ENCODE measurements at places on chromosomes 7 and 10.

DNA sequence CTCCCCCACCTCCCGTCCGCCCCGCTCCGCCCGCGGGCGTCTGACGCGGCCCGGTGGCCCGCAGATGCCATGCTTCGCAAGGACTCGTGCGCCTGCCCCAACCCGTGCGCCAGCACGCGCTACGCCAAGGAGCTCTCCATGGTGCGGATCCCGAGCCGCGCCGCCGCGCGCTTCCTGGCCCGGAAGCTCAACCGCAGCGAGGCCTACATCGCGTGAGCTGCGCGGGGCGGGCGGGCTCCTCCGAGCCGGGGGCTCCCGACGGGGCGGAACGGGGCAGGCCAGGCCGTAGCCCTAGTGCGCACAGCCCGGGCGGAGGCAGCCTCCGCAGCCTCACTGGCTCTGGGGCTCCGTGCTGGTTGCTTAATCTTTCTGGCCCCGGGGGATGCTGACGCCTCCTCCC lies 2.8 kb downstream of the ASIC3 start:
- ATAC-seq = peak; percentile 66

GRCh38 chr7:130734815-130735716 lies 1.1 kb upstream of the KLF14 start:
- ATAC-seq = no peak

DNA sequence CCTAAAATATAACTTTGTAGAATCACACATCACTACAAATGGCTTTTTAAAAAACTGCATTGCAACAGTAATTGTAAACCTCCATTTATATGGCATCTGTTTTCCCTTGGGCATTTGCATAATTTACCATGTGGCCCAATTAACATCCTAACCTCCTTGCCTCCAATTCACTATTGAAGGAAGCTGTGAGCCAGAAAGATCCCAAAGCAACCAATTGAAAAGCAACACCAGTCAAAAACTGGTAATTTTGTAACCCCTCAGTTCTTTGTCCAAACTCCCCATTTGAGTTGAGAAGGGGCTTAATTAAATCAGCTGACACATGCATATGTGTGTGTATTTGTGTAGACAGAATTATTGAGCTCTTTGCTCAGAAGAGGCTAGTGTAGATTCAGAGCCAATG lies 90.3 kb downstream of the FAM13C start:
- ATAC-seq = no peak

- no peak for ATAC-seq
Observed at GRCh38 chr7:88449410-88449809, 142.7 kb upstream of the STEAP4 start.

DNA sequence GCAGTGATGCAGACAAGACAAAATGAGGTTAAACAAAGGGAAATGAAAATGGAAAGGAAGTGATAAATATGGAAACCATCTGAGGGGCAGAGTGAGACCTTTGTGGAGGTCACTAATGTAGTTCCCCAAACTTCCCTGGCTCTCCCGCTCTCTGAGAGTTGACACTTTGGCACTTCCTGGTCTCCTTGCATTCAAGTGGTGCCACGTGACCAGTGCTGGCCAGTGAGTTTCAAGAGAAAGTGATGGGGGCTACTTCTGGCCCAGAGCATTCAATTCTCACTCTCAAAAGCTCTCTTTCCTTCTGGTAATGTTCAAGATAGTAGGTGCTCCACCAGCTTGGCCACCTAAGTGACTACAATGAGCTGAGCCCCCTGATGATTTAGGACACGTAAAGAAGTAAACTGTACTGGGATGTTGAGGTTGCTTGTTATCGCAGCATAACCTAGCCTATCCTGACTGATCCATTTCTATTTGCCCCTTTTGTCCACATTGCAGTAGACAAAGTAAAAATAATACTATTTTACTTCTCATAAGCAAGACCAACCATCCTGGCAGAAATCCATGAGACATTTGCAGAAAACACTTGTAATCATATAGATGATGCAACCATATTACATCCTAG lies 242.0 kb upstream of the YAE1 start:
- no peak for ATAC-seq

DNA sequence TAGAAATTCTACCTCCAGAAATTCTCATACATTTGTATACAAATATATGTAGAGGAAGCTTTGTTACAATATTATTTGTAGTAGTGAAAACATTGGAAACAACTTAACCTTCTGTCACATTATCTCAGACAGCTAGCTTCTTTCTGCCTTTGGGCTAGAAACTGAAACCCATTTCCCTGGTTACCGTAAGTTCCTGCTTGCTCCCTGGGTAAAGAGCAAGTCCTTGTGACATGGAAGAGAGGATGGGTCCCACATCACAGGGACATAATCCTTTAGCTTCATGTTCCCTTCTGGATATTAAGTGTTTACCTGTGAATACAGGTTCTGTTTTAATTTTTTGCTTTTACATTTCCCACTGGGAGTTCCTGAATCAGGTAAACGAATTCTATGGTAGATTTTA lies 41.8 kb downstream of the KLHDC10 start:
- ATAC-seq = no peak

GRCh38 chr7:21941611-21942141 lies 4.0 kb downstream of the CDCA7L start:
- no peak for ATAC-seq

DNA sequence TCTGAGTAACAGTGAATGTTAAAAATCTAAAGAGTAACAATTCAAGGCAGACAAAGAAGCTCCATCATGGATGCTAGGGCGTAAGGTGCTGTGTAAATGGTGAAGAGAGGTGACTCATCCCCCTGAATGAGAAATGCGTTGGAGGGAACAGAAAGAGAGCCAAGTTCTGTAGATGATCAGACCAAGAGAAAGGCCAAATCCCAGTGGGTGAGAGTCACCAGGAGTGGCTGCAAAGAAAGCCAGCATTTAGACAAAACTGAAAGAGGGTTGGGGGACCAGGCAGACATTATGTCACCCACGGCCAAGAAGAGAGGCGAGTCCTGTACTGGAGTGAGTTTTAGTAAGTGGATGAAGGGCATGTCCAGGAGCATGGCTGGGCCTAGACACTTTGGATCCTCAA lies 153.1 kb downstream of the TRIL start:
- no peak for ATAC-seq

- no peak for ATAC-seq
Observed at GRCh38 chr10:21076381-21076780, 179.3 kb upstream of the NEBL start.

GRCh38 chr10:129570185-129570584 lies 103.1 kb downstream of the MGMT start:
- ATAC-seq = no peak

GRCh38 chr7:37705976-37706375 lies 22.4 kb downstream of the GPR141 start:
- no peak for ATAC-seq

GRCh38 chr10:19966751-19967150 lies 150.5 kb downstream of the PLXDC2 start:
- no peak for ATAC-seq

DNA sequence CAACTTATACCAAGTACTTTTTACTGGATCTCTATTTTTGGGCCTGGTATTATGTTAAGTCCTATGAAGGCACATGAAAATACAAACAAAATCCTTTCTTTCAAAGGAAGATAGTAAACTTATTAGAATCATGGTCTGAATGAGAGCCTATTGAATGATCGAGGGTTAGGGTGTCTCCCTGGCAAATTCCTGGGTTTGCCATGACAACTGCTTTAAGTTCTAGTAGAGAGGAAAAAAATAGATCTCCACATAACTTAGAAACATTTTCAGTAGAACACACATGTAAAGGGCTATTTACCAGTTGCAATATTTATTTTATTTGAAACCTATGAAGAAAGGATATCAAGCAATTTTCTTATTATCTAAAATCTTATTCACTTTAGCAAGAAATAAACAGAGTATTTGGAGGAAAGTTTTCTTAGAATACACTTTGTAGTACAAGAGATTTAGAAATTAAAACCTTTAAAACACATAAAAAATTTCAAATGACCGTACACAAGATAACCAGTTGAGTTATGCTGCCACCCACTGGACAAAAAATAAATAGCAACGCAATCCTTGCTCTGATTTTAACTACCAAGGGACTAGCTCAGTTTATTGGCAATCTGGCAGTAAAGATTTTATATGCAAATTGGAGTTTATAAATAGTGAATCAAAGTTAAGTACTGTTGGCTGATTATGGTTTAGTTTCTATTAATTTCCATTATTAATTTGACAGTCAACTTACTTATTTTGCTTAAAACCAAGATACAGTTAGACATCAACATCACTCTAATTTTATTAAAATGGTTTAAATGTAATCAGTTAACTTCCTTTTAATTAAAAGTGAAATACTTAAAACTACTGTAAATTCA lies 33.9 kb downstream of the CACUL1 start:
- ATAC-seq = no peak

- ATAC-seq = peak; percentile 31
Observed at GRCh38 chr7:55514546-55515265, 57.6 kb downstream of the VOPP1 start.

DNA sequence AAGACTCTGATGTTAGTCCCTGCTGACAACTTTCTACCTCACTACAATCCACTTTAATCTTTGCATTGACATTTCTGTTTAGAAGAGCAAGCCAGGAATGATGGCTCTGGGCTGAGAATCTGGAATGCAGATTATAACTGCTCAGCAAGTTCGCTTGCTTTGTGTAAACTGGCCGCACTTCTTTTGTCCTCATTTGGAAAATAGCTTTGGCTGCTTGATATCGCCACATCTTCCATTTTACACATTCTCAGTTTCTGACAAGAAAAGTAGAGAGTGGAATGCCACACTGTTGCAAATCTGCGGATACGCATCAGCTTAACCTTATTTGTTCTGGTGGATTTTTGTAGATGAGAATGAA lies 429.8 kb downstream of the KCNMA1 start:
- no peak for ATAC-seq

DNA sequence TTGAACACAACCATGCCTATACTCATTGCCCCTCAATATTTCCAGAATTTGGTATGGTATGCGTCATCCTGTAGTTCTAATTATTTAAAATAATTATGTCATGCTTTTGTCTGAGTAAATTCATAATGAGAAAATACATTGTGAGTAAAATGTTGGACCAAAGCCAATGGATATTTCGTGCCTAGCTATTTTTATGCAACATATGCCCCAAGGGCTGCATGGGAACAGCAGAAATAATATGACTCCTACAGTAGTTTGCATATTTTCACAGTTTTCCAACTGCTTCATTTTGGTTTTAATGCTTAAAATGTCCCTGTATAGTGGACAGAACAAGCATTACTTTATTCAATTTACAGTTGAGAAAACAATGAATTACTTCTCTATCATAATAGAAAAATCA lies 1115.6 kb upstream of the GHITM start:
- no peak for ATAC-seq

DNA sequence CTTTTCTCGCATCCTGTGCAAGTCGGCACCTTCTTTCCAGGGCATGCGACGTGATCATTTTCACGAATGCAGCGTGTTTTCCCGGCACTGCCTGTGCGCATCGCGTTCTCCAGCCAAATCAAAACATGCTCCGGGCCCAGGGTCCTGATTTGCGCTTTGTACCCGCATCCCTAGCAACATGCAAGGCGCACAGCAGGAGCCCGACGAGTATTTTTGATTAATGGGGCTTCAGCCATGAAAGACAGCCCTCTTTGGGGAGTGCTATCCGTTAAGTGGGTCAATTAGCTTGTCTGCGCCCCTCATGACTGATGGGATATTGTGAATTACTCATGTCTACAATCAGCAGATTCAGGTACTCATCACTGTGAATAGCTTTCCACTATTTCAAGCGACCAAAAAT lies 243.3 kb upstream of the RNF32 start:
- ATAC-seq = no peak

GRCh38 chr7:38928506-38928905 lies 19.5 kb upstream of the VPS41 start:
- no peak for ATAC-seq

DNA sequence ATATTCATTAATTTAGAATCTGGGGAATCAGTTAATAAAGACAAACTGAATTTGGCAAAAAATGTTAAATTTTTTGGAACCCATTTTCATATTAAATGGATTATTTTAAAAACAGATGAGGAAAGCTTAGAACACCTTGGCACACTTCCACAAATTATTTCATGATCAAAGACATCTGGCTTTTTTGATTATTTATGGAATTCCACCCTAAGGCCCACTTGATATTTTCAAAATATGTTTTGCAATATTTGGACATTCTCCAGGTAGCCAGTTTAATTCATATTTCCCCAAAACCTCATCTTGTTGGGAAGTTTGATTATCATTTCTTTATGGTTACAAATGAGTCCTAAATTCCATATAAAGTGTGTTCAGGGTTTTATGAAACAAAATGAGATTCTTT lies 129.9 kb downstream of the DOCK4 start:
- no peak for ATAC-seq

- ATAC-seq = no peak
Observed at GRCh38 chr10:42971251-42971599, 105.6 kb upstream of the RET start.

DNA sequence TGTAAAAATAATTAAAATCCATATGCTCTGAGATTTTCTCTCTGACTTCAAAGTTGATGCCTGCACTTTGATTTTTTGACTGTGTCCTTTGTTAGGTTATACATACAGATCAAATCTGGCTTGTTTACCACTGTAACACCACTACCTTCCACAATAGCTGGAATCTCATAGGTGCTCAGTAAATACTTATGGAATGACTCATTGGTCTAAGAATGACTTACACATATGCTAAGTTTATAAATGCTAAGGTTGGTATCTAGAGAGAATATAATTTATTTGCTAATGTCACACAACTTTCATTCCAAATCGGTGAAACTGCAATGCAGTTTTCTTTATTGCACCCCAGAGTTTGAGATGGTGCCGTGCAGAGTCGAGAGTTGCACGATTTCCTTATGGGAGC lies 578.5 kb downstream of the SH2D4B start:
- ATAC-seq = peak; percentile 43

DNA sequence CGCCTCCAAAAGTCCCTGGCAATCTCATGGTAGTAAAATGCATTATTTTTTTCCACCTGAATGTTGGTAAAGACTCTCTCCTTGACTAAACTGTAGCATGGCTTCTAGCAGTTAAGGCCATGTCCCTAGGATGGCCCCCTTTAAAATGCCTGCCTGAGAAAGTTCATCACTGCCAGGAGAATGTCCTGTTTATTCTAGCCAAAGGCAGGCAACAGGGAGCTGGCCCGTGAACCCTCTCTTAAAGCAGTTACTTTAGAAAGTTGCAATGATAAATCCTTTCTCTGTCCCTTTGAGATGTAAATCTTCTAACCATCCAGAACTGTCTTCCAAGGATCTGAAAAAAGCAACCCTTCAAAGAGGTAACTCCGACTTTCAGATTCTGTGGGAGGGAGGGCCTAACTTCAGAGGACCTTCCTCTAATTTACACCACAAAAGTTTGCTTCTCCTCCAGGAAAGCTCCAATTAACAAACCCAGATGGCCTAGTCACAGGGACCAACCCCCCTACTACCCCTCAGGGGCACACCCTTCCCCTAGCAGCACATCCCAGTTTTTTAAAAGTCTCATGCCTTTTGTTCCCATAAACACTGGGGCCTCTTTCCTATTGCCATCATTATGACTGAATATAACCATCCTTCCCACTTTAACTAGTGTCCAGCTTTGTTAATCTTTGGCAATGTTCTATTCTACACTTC lies 5.5 kb downstream of the DNTT start:
- no peak for ATAC-seq

Measured in esophagus mucosa (tissue), 1 donor.